ENCODE measurements at places on chromosomes 4 and X.

DNA sequence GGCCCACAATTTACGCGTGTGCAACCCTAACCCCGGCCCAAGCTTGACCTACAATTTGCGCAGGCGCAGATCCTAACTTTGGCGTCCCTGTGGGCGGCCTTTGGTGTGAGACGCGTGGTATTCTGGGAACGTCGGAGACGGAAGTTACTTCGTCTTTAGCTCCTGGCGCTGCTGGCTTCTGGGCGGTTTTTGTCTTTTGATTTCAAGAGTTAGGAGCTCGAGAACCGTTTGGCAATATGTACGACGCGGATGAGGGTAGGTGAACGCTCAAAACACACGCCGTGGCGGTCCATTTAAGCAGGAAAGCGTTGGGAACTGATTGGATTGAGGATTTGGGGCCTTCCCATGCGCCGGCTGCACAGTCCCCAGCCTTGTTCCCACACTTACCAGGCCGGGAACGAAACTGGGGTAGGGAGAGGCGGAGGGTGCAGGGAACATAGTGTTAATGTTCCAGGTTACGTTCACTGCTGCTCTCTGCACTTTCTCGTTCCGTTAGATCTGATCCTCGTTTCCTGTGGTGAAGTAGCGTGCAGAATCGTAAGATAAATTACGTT is at the start of gene POLR2B:
POLR2B (plus strand) TSS at position 147 of the 554 bp plus-strand sequence; CDS start at position 237, 90 bp downstream.
- DNase-seq, result peak; percentile 67

DNA sequence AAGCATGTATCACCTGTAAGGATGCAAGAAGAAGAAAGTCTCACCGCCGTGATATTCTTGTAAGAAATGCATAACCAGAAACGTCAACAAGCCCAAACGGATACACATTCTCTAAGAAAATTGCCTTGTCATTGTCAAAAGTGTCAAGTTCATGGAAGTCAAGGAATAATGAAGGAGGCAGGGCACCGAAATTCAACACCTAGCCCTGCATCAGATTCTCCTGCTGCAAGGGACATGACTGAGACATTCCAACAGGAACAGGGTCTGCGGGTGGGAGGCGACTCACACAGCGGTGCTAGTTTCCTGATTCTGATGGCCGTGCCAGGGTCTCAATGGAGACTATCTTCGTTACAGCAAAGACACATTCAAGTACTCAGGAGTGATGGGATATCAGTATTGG is 26.7 kb downstream of the IRF2 start:
- DNase-seq, result no peak

- no peak for DNase-seq
These were observed 89.1 kb downstream of the TBC1D9 start for GRCh38 chr4:140666889-140667614.

DNA sequence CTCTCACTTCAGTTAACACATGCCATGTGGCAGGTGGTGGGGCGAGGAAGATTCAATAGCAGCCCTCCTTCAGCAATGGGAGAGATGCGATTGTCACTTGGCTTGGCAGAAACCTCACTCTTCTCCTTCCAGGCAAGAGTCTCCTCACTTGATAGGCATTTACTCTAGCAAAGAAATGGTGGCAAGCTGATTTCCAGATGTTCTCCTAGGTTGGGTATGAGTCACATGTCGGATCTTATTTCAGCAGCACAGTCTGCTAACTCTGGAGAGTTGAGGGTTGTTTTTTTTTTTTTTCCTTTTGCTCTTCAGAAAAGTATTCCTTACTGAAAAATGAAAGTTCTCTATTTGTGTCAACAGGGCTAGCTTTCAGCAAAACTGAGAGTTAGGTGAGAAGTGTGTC is 119.5 kb upstream of the CHRDL1 start:
- no peak for DNase-seq

DNA sequence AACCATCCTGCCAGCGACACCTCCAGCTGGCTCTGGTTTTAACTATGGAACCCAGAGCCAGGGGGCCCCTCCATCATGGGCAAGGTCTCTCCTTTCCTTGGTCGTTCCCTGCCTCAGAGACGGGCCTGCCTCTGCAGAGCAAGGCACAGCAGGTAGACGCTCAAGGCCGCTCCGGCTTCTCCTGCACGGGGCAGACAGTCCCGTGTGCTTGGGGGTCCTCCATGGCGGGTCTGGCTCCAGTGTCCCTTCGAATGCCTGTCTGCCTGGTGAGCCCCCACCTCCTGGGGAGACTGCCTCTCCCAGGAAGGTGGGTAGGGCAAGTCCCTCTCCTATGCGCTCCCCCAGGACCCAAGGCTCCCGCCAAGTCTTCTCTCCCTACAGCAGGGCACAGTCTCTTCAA is 71.5 kb downstream of the ACOX3 start:
- no peak for DNase-seq

GRCh38 chr4:140707325-140707724 is 48.9 kb downstream of the TBC1D9 start:
- no peak for DNase-seq

GRCh38 chr4:185424905-185425646 is 688 bp downstream of the UFSP2 start:
- DNase-seq, result no peak

DNA sequence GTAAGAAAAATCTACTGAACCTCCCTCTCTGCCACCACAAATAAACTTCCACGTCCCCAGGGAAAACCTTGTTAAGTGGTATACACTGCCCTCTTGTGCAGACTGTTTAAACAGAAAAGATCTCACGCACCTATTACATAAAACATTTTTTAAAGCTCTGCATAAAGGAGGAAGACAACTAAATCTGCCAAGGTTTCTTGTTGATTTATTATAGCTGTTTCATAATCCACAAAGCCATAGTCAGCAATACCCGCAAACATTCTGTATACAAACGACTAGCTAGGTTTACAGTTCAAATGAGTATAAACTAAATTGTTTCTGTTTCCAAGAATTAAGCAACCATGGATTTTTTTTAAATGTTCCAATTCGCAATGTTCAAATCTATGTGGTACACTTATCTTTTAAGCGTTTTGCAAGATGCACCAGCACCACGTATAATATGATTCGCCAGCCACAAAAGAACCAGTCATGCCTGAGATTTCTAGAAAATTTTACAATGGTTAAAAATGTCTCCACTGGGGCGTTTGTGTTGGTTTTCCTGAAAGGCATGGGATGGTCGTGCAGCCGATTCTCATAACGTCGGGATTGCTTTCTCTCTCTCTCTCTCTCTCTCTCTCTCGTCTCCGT is 164.6 kb downstream of the PRKX start:
- DNase-seq, result no peak

GRCh38 chr4:153901220-153901619 is 112.3 kb upstream of the SFRP2 start:
- no peak for DNase-seq

DNA sequence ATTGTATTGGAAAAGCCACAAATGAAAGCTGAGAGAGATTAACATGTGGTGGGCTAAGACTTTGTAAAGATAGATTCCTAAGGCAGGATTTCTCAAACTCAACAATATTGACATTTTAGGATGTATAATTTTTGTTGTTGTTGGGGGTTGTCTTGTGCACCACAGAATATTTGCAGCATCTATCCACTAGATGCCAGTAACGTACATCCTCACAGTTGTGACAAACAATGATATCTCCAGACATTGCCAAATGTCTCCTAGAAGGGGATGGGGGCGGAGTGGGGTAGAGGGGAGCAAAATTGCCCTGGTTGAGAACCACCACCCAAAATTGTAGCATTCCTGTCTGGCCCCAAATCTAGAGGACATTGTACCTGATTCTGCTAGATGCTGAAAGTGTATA is 14.7 kb upstream of the CBR4 start:
- DNase-seq, result no peak

- DNase-seq, result no peak
These were observed 66.0 kb downstream of the FBXO8 start for GRCh38 chr4:174217273-174218126.

DNA sequence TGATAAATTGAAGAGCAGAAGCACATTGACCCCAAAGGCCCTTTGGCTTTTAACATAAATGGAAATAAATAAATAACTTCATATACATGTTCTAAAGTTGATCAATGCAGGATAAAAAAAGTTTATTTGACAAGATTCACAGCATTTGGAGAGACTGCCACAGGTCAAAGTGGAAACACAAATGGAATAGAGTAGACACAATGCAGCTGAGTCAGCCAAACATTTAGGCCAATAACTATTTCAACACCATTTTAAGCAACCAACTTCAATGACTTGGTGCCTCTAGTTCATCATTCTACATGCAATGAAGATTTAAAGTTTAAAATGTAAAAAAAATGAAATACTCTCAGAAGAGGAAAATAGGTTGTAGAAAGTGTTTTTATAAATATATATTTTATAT is 365.2 kb downstream of the FAT4 start:
- DNase-seq, result no peak

- DNase-seq, result no peak
These were observed 78.1 kb upstream of the GPC4 start for GRCh38 chrX:133493366-133493765.

GRCh38 chr4:1864076-1865008 is 6.9 kb upstream of the NSD2 start:
- no peak for DNase-seq

GRCh38 chr4:95181996-95182306 is 366.8 kb downstream of the UNC5C start:
- DNase-seq, result no peak

GRCh38 chr4:120672076-120672475 is 250.4 kb downstream of the PRDM5 start:
- no peak for DNase-seq

Measured in stimulated activated CD4-positive, alpha-beta T cell treated with anti-CD3 and anti-CD28 coated beads, TNF-alpha, amount 100 ng/mL, for 1 hour (primary cell).